ENCODE measurements at places on chromosomes 12 and 14.

GRCh38 chr14:34223373-34224148 is 238.5 kb downstream of the SPTSSA start:
- DNase-seq, result no peak

GRCh38 chr12:104142543-104142942 is 4.5 kb upstream of the NFYB start:
- no peak for DNase-seq

DNA sequence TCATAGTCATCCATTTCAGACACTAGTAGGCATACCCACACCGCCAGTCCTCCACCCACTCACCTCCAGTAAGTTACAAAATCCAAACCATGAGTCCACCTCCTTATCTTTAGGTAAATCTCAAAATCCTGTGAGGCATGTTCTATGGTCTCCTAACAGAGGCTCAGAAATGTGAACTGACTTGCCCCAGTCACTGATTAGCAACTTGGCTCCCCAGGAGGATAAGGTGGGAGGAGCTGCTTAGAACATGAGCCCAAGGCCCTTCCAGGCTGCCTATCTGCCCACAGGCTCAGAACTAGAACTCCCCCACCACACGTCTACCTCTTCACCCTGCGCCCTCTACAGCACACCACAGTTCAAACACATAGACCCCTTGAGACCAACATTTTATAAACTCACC is 19.9 kb downstream of the SETD3 start:
- DNase-seq, result no peak

GRCh38 chr14:60632257-60632656 is 17.0 kb downstream of the SIX1 start:
- DNase-seq, result no peak

- DNase-seq, result no peak
Measured at GRCh38 chr12:121810833-121811433, 7.1 kb downstream of the SETD1B start.

GRCh38 chr12:106149096-106149784 is 10.5 kb upstream of the NUAK1 start:
- no peak for DNase-seq

GRCh38 chr14:51988221-51988620 is 1.1 kb upstream of the RTRAF start:
- DNase-seq, result no peak

DNA sequence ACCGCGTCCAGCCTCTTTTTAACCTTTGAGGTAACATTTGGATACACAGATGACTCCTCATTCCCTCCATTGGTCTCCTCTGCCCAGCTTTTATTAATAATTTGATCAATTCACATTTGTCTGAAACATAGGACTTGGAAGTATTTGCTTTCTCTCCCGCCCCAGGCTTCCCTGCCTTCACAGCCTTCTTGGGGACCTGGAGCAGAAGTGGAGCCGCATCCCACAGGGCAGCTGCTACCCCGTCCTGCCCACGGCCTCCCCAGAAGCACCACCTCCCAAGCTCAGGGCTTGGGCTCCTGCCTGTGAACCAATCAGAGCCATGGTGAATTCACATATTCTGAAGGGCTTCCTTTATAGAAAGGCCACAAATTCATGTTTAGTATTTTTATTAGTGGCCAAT is 97.6 kb downstream of the PIWIL1 start:
- no peak for DNase-seq

DNA sequence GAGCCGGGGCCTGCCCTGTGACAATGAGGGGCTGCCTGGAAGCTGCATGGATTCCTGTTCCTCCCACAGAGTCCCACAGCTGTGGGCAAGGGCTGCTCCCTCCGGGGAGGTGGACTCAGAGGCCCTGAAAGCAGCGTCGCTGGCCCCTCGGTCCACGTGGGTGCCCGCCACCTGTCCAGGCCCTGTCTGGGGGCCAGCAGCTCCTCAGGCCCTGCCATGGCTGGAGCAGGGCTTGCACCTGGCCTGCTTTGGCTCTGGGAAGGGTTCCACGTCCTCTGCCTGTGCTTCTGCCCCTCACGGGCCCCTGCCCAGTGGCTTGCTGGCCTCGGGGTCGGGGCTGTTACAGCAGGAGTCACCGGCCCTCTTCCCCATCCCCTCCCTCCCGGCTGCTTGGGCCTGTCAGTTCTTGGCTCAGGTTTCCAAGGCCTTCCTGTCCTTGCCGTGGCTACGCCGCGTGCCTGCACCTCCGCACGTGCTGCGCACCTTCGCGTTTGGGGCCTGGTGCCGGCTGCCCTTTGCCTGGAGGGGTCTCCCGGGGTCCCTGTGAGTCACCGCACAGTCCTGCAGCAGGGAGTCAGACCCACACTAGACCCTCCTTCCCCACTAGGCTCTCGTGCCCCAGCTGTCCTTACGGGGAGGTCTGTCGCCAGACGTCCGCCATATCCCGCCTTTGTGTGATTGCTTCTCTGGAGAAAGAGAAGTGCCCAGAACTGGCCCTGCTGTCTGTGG is 5.8 kb downstream of the FBRSL1 start:
- no peak for DNase-seq
